ENCODE measurements at places on chromosomes 5 and 9.

GRCh38 chr5:59562756-59563389 lies 330.7 kb downstream of the PDE4D start:
- DNase-seq: no peak

- DNase-seq: no peak
Measured at GRCh38 chr5:173239233-173239593, 4.2 kb upstream of the NKX2-5 start.

- DNase-seq: no peak
Measured at GRCh38 chr9:8655071-8655470, 855.5 kb upstream of the DMAC1 start.

- DNase-seq: no peak
Measured at GRCh38 chr9:130830231-130830760, 4.8 kb upstream of the ABL1 start.

- no peak for DNase-seq
Measured at GRCh38 chr5:8299716-8300115, 430.8 kb downstream of the MTRR start.

DNA sequence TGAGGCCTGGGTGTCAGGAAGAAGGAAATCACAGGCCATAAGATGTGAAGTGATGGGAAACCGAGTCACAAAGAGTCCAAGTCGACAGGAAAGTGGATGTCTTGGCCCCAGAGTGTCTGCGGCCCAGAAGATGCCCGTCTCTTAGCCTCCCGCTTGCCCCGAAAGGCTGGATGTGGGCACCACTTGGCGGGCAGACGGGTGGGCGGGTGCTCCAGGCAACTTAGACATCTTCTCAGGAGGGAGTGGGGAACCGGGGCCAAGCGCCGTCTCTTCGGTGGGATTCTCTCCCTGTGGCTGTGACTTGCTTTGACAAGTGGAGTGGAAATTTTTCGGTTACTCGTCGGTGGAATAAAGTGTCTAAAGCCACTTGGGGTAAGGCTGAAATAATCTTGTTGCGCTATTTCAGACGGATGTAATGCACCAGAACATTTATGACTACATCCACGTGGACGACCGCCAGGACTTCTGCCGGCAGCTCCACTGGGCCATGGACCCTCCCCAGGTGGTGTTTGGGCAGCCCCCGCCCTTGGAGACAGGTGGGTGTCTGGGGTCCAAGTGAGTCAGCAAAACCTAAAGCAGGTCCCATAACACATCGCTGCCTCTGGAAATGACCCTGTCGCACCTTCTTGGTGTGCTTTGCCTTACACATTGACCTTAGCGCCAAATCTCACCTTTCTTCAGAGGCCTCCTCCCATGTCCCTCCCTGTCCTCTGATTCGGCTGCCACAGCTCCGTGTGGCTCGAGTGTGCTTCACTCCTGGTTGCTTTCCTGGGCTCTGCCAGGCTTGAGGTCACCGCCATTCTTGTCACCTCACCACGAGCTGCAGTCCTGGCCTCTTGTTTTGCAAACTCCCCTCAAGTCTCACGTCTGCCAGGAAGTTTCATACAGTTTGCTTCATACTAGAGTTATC lies 20.4 kb upstream of the EXOC3 start:
- DNase-seq: no peak

GRCh38 chr9:132129535-132129934 lies 32.3 kb upstream of the NTNG2 start:
- no peak for DNase-seq

Measured in T-helper 2 cell (primary cell).